ENCODE measurements at places on chromosomes 7 and 10.

- no peak for DNase-seq
These were observed 4.0 kb downstream of the CYREN start for GRCh38 chr7:135166338-135166990.

DNA sequence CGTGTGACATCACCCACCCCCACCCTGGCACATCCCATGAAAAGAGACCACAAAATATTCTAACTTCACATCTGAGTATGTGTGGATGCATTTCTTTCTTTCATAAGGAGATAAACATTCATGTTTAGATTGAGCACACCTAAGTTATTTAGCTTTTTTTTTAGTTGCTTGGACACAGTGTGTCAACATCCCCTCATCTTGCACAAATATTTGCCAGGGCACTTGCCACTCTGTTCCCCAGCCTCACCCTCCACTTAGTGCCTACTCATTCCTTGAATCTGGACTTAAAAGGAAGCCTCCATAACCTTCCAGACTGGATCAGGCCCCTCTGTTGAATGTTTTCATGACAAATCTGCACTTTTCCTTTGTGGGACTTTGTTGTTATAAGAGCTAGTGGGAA, 338.9 kb upstream of the IGFBP3 start:
- no peak for DNase-seq

DNA sequence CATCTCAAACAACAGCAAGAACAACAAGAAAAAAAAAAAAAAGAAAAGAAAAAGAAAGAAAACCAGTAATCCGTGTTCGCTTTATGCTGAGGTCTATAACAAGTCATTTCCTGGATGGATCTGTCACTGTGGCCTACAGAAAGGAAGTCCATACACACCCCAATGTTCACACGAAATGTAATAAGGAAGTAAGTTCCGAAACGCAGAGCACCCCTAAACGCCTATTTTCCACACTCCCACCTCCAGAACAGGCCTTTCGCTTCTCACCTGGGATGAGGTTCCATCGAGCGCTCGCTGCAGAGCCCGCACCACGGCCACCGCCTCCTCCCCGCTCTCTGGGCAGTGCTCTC, 735 bp downstream of the ZNF394 start:
- peak; percentile 59 for DNase-seq

DNA sequence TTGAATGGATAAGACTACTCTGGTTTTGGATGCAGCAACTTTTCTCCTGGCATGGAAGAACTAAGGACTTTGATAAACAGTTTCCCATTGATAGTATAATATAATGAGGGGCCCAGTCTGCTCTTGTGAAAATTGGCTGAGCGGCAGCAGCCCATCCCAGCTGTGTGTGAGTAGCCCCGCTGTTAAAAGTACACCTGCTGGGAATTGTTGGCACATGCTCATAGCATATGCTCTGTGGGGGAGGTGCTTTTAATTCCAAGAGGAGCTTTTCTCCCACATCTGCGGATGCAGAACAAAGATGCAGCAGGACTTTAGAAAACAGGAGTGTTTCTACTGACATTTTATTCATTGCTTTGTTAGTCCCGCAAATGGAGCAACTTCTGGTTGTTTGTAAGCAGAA, 19.0 kb downstream of the SRI start:
- no peak for DNase-seq
